ENCODE measurements at places on chromosomes 13 and 19.

GRCh38 chr13:20132052-20132634 lies 28.7 kb downstream of the GJA3 start:
- DNase-seq: no peak

- DNase-seq: no peak
Measured at GRCh38 chr13:104648291-104648690, 1582.1 kb upstream of the SLC10A2 start.

GRCh38 chr13:61339054-61339621 lies 76.5 kb downstream of the PCDH20 start:
- no peak for DNase-seq

- no peak for DNase-seq
Measured at GRCh38 chr13:30151388-30151787, 156.0 kb downstream of the KATNAL1 start.

GRCh38 chr13:27327633-27328032 lies 57.0 kb downstream of the RASL11A start:
- no peak for DNase-seq
